Renal cortex interstitium (tissue), 15 donors: ENCODE measurements at places on chromosomes 2 and 18.
A peak's percentile ranks its signal among the peaks of the same experiment; 100 is the strongest.

DNA sequence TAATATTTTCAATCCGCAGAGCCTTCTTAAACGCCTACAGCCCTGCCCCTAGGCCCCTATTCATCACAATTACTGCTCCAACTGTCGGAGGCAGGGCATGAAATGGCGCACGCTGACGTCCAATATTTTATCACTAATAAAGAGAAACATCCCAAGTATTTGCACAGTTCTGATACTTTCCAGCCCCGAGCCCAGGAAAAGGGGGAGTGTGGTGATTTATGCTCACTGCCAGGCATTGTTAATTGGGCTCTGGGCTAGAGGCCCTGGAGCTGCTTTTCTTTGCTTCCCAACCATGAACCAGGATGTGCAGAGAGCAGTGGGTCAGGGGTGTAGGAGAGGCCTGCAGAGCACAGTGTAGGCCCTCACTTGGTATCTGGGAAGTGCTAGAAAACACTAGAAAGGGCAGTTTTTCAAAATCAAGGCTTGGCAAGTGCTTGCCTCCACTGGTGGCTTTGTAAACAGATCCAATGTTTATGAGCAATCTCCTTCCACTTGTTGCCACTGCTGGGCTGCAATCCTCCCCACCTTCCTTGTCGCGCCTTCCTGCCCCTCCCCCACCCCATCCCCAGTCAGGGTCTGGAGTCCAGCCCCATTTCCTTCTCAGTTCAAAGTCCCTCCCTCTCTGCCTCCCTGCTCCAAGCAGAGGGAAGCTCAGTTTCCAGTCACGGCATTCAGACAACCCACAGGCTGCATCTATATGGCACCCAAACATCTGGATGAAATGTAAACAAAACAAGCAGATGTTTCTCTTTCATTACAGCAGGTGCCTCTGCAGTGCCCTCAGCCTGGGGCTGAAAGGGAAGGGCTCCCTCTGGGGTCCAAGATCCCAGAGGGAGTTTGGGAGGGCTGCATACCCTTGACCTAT lies 83.9 kb upstream of the PKDCC start:
- DNase-seq: peak; percentile 85

DNA sequence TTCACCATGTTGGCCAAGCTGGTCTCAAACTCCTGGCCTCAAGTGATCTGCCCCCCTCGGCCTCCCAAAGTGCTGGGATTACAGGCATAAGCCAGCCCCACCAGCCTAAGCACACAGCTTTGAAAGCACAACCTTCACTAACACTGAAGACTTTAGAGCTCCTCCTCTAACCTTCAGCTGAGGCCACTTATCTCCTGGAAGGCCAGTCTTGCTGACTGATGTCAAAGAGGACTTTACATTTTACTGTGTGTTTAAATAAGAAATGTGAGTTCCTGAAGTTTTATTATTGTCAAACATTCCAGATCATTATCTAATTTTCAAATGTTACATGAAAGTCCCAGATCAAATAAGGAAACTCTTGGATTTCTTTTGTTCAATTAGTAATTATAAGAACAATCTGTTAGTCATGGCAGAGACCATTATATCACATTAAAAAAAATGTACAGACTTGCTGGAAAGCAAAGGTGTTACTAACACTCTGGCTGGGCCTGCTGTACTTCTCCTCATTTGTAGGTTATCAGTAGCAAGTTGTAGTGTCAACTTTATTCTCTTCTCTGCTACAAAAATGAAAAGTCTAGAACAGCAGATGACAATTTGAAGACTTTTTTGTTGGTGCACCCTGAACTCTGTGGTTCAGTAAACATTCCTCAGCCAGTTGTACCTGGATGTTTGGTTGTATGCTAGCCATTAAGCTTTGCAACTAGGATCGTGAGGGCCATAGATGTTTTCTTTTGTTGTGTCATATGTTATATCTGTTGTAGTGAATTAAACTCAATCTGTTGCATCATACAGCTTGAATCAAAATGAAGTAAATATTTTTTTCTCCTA lies 80.0 kb downstream of the AOX1 start:
- DNase-seq: no peak

DNA sequence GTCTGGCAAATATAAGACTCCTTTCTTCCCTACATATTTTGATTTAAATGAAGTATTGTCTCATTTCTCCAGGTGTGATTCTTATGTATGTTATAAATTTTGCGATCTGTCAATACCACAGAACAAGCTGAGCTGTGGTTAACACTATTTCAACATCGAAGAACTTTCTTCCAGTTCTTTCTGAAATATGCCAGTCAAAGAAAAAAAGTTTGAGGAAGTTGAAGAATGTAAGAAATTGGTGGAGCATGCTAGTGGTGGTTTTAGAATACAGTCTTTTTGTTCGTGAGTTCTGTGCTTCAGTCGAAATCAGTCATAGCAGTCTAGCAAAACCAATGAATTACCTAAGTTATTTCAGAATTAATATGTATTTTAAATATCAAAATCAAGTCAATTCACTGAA lies 8.6 kb upstream of the COBLL1 start:
- no peak for DNase-seq

- no peak for DNase-seq
These were observed 121.5 kb downstream of the LPIN1 start for GRCh38 chr2:11867926-11868325.

- DNase-seq: no peak
These were observed 78.0 kb upstream of the DNMT3A start for GRCh38 chr2:25419678-25420242.

DNA sequence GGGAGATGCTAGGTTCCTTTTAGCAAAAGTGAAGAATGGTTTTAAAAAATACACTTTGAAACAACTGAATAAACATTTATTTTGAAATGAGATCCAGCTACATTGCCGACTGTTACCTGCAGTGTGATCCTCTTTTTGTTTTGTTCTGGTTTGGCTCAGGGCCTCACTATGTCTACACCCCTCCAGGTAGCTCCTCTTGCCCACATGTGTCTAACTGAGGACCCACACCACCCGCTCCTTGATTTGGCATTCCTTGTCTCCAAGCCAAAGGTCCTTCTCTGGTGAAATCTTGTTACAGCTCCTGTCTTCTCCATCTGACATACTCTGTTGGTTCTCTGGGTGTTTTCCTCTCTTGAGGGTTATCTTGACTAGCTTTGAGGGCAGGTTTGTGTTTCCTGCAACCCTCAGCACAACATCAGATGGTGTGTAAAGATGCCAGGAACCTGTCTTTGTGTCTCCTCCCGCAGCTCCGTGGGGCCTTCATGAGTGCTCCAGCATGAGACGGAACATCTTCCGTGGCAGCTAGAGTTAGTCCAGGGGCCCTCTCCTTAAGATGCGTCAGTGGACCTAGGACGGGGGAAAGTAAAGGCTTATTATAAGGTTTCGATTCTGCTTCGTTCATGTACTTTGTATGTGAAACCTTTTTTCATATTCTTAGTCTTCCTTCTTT lies 32.1 kb downstream of the MAP4K4 start:
- DNase-seq: no peak

GRCh38 chr2:222776792-222777191 lies 84.0 kb upstream of the ACSL3 start:
- no peak for DNase-seq

GRCh38 chr2:200158647-200159356 lies 147.7 kb upstream of the SPATS2L start:
- DNase-seq: no peak

GRCh38 chr2:3911882-3912455 lies 208.6 kb downstream of the DCDC2C start:
- no peak for DNase-seq

DNA sequence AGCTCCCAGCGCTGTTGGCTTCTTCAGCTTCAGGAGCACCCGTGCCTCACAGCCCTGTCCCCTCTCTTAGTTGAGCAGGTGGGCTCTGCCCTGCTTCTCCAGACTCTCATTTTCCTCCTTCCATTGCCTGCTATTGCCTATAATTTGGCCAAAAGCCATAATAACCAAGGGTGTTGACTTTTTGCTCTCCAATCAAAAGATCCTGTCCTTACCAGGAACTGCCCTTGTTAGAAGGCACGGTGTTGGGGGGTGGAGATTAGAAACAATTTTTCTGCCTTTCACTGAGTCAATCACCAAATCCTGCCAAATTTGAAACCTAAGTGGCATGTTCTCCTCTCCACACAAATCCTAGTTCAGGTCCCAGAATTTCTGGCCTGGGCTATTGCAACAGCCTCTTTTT lies 16.7 kb upstream of the PDIA6 start:
- no peak for DNase-seq

GRCh38 chr2:74206180-74206688 lies 7.8 kb downstream of the MTHFD2 start:
- no peak for DNase-seq

GRCh38 chr2:106623456-106623855 lies 136.3 kb downstream of the CD8B2 start:
- DNase-seq: no peak

- DNase-seq: no peak
These were observed 24.7 kb upstream of the DARS1 start for GRCh38 chr2:136010126-136010525.

GRCh38 chr2:23425338-23425871 lies 40.4 kb downstream of the KLHL29 start:
- DNase-seq: no peak

DNA sequence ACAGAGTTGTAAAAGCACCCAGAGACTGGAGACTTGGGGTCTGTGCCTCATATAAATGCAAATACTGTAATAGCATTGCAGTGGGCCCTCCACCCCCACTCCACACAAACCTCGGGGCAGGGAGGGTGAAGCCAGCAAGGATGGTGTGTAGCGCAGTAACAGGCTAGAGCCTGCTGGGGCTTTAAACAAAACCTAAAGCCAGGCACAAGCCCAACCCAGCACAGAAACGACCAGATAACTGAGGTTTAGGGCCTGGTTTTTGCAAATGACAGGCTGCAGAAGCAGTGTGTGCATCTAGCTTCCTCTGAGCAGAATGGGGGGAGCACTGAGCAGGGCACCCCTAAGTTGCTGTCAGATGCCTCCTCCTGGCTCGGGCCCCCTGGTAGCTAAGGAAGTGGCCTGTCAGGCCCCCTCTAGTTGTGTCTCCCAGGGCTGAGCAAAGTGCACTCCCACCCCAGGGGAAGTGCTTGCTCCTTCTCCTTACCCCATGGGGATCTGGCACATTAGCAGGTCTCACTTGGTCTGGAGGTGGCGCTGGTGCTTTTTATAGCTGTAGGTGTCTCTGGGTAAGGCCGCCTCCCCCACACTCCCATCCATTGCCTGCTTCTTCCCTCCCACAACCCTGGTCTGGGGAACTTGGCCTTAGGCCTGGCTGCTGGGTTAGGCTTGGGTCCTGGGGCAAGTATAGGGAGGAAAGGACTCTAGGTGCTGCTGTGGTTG lies 135.1 kb downstream of the CELF4 start:
- DNase-seq: no peak

- DNase-seq: no peak
These were observed 36.4 kb downstream of the CABLES1 start for GRCh38 chr18:23171581-23172156.

DNA sequence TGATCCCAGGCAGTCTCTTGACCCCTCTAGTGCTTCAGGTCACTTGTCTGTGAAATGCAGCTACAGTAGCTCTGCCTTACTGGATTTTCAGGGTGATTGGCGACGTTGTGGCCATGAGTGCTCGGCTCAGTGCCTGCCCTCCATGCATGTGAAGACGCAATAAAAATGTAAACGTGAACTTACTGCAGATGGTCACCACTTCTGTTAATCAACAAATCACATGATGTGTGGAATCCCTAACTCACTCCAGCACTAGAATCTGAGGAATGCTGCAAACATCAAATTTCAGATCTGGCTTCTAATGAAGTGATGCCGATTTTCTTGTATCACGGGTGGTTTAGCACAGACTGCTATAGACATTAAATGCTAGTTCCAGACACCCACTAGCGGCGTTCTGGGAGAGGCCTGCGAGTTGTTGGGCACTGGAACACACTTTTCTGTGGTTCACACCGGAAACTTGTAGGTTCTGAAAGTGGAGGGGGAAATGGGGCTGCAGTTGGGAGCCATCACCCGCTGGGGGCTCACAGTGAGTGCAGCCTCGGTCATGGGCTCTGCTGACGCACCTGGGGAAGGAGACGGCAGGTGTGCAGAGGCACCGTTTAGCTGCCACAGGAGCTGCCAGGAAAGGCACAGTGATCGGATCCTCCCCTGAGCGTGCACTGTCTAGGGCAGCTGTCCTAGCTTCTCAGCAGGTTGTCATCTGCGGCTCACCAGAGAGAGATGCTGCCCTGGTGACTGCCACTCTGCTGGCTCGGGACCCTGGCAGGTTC lies 6.5 kb downstream of the CNDP1 start:
- DNase-seq: no peak

GRCh38 chr18:3675446-3675845 lies 225.5 kb downstream of the TGIF1 start:
- DNase-seq: no peak

GRCh38 chr2:96584017-96584416 lies 47.5 kb downstream of the ARID5A start:
- no peak for DNase-seq

GRCh38 chr2:121748202-121748601 lies 7.2 kb upstream of the TSN start:
- DNase-seq: no peak

- DNase-seq: no peak
These were observed 55.9 kb downstream of the ACVR1C start for GRCh38 chr2:157572725-157573124.

GRCh38 chr2:125710561-125710960 lies 945.4 kb upstream of the GYPC start:
- no peak for DNase-seq

DNA sequence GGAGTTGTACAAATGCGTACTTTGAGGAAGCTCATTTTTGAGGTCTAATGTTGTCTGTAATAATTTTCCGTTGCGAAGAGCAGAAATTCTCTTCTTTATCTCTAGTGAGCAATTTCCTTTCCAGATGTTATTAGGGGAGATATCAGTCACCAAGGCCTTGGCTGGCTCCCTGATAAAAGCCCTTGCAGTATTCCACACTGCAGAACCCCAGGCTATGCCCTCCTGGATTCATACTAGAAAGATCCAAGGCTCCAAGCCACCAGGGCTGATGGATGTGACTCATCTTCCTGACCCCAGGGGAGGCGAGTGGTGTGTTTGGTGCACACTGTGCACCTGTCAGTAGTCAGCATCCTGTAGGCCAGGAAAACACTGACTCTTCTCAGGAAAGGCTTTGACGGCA lies 34.7 kb downstream of the INO80C start:
- DNase-seq: no peak

DNA sequence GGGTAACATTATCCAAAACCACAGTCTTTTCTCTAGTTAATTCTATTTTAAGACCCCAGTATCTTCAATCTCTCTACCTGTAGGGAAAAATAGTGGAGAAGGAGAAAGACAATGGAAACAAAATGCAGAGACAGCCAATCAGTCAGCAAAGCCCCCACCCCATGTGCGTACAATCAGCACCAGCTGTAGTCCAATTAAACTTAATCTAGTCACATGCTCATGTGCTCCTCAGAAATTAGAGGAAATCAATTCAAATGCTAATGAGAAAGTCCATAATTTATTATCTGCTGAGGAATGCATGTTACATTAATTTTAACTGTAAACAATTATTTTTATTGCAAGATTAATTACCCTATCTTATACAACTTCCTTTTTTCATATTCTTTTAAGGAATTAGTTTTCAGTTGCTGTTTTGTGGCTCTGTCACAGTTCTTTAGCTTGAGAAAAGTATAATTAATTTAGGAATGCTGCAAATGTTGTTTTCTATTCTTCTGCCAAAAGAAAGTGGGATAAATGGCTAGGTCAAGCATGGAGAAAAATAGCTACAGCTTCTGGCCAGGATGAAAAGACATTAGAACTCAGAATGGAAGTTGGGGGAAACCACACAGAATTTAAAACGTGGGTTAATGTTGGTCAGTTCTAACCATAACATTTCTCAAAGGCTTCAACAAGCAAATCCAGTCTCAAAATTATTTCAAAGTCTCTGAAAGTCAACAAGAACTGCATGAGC lies 232.4 kb upstream of the HNRNPA3 start:
- DNase-seq: peak; percentile 41

GRCh38 chr18:21064347-21064746 lies 47.3 kb downstream of the ROCK1 start:
- no peak for DNase-seq
